Stimulated activated CD4-positive, alpha-beta T cell treated with anti-CD3 and anti-CD28 coated beads, Interleukin-4, amount 100 ng/mL, for 24 hours (primary cell): ENCODE measurements at places on chromosomes 2 and 18.

GRCh38 chr18:36887114-36887513 lies 58.2 kb downstream of the KIAA1328 start:
- no peak for DNase-seq

- no peak for DNase-seq
Measured at GRCh38 chr18:74266161-74266560, 25.6 kb downstream of the CYB5A start.

DNA sequence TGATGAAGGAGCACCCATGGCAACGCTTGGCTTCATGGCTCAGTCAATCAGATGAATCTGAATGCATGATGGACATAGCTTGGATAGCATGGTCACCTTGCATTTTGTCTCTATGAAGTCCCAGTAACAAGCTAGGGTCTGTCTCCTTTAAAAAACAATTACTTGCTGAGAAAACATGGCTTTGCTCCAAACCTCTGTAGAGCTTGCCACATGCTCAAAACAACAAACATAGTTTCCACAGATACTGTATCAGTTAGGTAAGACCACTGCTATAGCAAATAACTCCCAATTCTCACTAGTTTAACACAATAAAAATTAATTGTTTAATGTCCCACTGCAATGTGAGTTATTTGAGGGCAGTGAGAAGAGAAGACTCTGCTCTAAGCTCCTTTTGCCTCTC lies 401.0 kb downstream of the IRS1 start:
- DNase-seq = no peak

- no peak for DNase-seq
Measured at GRCh38 chr2:149994057-149994728, 406.6 kb upstream of the MMADHC start.

- DNase-seq = no peak
Measured at GRCh38 chr2:60883896-60884295, 2.5 kb downstream of the REL start.

- DNase-seq = no peak
Measured at GRCh38 chr18:28824183-28824574, 647.2 kb upstream of the CDH2 start.

GRCh38 chr2:37477921-37478320 lies 133.5 kb downstream of the QPCT start:
- DNase-seq = no peak

DNA sequence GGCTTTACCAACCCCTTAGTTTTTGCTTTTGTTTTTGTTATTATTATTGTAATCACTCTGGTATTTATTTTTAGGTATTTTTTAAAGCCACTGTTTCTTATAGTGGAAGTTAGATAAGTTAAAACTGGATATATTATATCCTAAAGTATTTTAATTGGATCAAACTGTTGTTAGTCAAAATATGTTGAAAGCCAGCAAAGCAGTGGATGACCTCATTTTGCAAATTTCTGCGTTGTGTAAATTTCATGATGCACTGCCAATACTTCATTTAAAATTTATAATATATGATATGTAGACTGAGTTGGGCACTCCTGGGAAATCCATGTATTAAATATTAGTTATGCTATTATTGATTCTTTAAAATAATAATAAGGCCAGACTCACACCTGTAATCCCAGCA lies 661.7 kb upstream of the NRXN1 start:
- no peak for DNase-seq

DNA sequence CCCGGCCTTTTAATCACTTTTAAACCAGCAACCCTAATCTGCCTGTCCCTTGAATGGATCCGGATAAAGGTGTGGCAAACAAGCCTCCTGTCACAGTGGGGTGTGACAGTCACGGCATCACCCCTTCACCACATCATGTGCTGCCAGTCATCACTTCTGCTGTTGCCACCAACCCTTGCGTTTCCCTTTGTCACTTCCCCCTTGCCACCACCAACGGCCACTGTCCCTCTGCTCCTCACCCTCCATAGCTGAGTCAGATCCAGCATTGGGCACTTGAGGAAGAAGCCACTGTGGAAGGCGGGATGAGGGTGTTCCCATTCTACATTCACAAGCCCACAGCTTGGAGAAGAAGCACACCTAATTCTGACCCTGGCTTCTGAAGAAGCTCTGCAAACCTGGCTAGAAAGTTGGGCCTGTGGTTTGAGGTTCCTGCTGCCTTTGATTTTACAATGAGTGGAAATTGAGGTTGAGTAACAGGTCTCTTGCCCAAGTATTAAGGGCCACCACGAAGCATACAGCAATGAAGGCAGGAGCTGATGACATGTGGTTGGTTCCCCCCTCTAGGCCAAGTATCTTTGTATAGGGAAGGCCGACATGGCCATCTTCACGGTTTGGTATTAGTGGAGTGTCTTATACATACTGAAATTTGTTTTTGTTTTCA lies 22.9 kb upstream of the DARS1 start:
- DNase-seq = peak; percentile 61

DNA sequence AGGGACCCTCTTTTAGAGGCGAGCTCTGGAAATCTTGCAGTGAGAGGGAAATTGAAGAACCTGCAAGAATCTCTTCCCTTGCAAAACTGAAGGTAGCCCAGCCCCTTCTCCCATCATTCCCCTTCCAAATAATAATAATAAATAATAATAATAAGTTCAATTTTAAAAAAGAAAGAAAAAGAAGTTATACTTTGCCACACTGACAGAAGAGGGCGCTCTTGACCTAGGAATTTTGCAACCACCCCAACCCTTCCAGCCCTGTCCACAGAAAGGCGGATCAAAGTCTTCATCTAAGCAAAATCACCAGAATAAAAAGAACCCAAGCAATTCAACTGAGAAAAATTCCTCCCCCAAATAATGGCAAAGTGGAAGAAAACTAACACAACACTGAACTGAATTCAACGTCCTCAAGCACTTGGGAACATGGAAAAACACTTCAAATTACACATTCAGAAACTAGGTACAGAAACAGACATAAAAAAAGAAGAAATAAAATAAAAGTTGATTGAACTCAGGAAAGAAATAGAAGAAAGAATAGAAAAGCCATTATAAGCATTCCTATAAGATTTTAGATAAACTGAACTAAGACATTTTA lies 98.9 kb upstream of the GLS start:
- DNase-seq = peak; percentile 72
